Breast epithelium (tissue), 4 donors: ENCODE measurements at places on chromosomes 6 and 20. TPM values are rescaled to one million over a fixed set of nuclear protein-coding genes. Genes with fewer than 3 reads are reported as not detected.

GRCh38 chr6:53920881-53921280 is 126.1 kb downstream of the LRRC1 start:
- H3K27ac ChIP-seq, result no peak overlapping the region
- no peak for DNase-seq
- H3K36me3 ChIP-seq, result no peaks in the 10 kb centered on the region
- no peaks in the 10 kb centered on the region for H3K27me3 ChIP-seq

DNA sequence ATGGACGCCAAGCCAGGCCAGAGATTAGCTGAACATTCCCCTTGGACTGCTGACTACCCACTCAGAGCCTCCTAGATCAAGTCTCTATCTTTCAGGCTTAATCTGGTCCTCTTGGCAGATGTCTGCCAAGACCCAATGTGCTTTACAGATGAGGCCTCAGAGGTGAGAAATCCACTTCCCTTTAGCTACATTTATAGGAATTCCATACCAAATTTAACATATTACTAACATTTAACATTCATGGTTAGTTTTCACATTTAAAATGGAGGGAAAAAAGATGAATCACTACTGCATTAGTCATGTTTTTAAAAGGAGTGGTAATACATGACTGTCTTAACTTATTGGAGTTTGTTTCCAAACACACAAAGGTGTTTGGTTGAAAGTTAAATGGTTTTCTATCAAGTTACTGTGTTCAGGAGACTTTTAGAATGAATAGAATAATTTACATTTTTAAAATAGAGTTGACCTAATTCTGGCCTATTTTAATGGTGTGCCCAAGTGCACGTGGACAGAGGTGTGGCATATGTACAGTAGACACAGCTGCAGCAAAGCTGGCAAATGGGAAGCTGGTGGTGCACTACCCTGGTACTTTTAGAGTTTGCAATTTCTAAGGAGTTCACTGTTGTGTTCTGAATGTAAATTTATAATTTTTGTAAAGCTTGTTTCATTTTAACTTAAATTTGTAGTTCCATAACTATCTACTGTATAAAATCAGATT is 41.9 kb upstream of the CALHM6 start:
- no peak overlapping the region for H3K4me3 ChIP-seq
- no peaks in the 10 kb centered on the region for H3K36me3 ChIP-seq
- DNase-seq, result no peak
- no peaks in the 10 kb centered on the region for H3K27me3 ChIP-seq
- H3K4me1 ChIP-seq, result no peaks in the 10 kb centered on the region

DNA sequence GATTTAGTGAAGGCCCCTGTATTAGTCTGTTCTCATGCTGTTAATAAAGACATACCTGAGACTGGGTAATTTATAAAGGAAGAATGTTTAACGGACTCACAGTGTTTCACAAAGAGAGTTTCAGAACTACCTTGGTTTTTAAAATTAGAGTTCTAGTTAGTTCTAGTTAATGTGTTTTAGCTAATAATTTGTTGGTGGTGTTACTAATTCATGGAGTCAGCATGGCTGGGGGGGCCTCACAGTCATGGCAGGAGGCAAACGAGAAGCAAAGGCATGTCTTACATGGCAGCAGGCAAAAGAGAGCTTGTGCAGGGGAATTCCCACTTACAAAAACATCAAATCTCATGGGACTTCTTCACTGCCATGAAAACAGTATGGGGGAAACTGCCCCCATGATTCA is 12.0 kb upstream of the SLC17A3 start:
- no peak overlapping the region for H3K4me3 ChIP-seq
- H3K27me3 ChIP-seq, result no peaks in the 10 kb centered on the region
- H3K27ac ChIP-seq, result no peak overlapping the region
- H3K36me3 ChIP-seq, result no peaks in the 10 kb centered on the region

- no peak overlapping the region for H3K27ac ChIP-seq
- no peaks in the 10 kb centered on the region for H3K4me1 ChIP-seq
- H3K27me3 ChIP-seq, result no peaks in the 10 kb centered on the region
- H3K36me3 ChIP-seq, result no peaks in the 10 kb centered on the region
These were observed 18.8 kb upstream of the CLPSL2 start for GRCh38 chr6:35757456-35758123.

DNA sequence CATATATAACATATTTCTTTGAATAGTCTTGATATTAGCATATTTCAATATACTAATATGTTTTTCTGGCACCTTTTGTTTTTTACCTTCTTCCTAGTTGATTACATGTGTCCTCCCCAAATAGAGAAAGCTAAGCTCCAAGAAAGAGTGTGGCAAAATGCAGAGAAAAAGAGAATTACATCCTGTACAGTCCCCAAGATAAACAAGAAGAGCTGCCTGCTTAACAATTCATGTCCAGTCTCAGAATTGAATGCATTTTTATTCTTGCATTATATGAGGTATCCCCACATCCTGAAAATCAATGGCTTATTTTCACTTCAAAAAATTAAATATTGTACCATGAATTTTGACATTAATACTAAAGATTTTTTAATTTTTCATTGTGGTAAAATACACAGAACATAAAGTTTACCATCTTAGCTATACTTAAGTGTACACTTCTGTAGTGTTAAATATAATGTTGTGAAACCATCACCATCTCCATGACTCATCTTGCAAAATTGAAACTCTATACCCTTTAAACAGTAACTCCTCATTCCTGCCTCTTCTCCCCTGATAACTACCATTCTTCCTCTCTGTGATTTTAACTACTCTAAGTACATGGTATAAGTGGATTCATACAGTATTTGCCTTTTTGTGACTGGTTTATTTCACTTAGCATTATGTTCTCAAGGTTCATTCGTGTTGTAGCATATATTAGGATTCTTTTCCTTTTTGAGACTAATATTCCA is 490.3 kb downstream of the COL12A1 start:
- H3K27me3 ChIP-seq, result no peaks in the 10 kb centered on the region

GRCh38 chr20:57806476-57806875 is 96.7 kb upstream of the PMEPA1 start:
- H3K27me3 ChIP-seq, result no peaks in the 10 kb centered on the region
- no peak overlapping the region for H3K4me3 ChIP-seq
- no peaks in the 10 kb centered on the region for H3K4me1 ChIP-seq
- H3K36me3 ChIP-seq, result no peaks in the 10 kb centered on the region

GRCh38 chr20:13229538-13229937 is 8.5 kb downstream of the ISM1 start:
- DNase-seq, result no peak
- no peak overlapping the region for H3K27ac ChIP-seq
- H3K27me3 ChIP-seq, result no peaks in the 10 kb centered on the region
- H3K4me1 ChIP-seq, result no peaks in the 10 kb centered on the region
- H3K4me3 ChIP-seq, result no peak overlapping the region

DNA sequence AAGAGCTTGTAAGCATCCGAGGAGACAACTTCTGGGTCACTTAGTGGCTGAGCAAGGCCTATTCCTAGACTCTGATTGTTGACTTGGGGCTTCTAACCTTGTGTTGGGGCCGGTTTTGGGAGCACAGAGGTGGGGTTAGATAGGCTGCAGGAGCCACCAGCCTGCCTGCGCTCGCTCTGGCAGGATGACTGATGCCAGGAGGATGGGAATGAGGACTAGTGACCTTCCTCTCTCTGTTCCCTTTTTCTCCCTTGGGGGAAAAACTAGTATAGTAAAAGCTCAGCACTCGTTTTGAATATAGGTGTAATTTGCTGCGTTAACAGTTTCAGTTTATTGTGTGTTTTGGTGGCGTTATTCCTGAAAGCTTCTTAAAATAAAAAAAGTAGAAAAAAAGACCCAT is 141.5 kb downstream of the ARID1B start:
- H3K27me3 ChIP-seq, result no peaks in the 10 kb centered on the region
- H3K36me3 ChIP-seq, result no peaks in the 10 kb centered on the region
- no peak overlapping the region for H3K27ac ChIP-seq
- H3K4me3 ChIP-seq, result no peak overlapping the region

- no peak for DNase-seq
- no peaks in the 10 kb centered on the region for H3K27me3 ChIP-seq
- no peak overlapping the region for H3K4me3 ChIP-seq
- no peak overlapping the region for H3K27ac ChIP-seq
These were observed 93.9 kb upstream of the CITED2 start for GRCh38 chr6:139468178-139468819.

- no peak for DNase-seq
- no peaks in the 10 kb centered on the region for H3K27me3 ChIP-seq
- no peaks in the 10 kb centered on the region for H3K36me3 ChIP-seq
- no peak overlapping the region for H3K27ac ChIP-seq
- H3K4me3 ChIP-seq, result no peak overlapping the region
- no peaks in the 10 kb centered on the region for H3K4me1 ChIP-seq
These were observed 133.7 kb downstream of the PXDC1 start for GRCh38 chr6:3617681-3618311.

DNA sequence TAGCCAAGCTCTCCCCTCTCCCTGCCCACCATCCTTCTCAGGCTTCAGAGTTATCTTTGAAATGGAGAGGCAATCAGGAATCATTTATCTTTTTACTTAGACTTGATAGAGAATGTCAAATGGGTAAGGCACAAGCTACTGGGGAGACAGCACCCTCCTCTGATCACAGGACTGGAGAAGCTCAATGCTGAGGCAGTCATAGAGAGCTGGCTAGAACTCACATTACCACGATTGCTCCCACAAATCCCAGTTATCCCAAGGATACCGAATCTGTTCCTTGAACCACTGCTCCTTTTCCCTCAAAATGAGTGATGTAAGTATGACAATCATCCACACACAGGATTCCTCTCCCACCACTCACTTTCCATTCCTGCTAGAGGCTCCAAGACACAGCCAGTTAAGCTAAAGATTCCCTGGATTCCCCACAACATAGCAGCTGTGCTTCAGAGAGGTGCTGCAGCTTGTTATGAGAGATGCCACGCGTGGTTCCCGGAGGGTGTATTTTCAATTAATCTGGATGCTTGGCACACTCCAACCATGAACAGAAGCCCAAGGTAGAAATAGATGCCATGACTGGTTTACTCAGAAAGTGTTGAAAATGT is 96.2 kb upstream of the VGLL2 start:
- peaks cover 5% of the 10 kb centered on the region for H3K4me1 ChIP-seq
- H3K4me3 ChIP-seq, result no peak overlapping the region
- no peak for DNase-seq
- no peak overlapping the region for H3K27ac ChIP-seq
- no peaks in the 10 kb centered on the region for H3K27me3 ChIP-seq

DNA sequence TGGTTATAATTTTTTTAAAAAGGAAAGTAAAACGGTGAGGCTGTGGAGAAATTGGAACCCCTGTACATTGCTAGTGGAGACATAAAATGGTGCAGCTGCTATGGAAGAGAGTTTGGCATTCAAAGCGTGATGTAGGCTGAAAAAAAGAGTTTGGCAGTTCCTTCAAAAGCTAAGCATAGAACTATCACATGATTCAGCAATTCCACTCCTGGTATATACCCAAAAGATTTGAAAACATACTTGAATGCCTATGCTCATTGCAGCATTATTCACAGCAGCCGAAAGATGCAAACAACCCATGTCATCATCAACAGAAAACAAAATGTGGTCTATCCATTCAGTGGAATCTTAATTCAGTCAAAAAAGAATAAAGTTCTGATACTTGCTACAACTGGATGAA is 4.5 kb upstream of the SGK2 start:
- H3K36me3 ChIP-seq, result no peaks in the 10 kb centered on the region
- H3K4me3 ChIP-seq, result no peak overlapping the region
- H3K27me3 ChIP-seq, result no peaks in the 10 kb centered on the region
- H3K4me1 ChIP-seq, result no peaks in the 10 kb centered on the region

Gene ZNF831
- 1.6 TPM for total RNA-seq

Gene RIN2
- total RNA-seq, result 82.7 TPM
